ENCODE measurements at places on chromosomes 5 and 9.

GRCh38 chr5:56450766-56451165, 217.6 kb upstream of the ANKRD55 start:
- DNase-seq = no peak

- peak; percentile 44 for DNase-seq
Observed at GRCh38 chr5:140113180-140113698, 670 bp upstream of the PURA start.

DNA sequence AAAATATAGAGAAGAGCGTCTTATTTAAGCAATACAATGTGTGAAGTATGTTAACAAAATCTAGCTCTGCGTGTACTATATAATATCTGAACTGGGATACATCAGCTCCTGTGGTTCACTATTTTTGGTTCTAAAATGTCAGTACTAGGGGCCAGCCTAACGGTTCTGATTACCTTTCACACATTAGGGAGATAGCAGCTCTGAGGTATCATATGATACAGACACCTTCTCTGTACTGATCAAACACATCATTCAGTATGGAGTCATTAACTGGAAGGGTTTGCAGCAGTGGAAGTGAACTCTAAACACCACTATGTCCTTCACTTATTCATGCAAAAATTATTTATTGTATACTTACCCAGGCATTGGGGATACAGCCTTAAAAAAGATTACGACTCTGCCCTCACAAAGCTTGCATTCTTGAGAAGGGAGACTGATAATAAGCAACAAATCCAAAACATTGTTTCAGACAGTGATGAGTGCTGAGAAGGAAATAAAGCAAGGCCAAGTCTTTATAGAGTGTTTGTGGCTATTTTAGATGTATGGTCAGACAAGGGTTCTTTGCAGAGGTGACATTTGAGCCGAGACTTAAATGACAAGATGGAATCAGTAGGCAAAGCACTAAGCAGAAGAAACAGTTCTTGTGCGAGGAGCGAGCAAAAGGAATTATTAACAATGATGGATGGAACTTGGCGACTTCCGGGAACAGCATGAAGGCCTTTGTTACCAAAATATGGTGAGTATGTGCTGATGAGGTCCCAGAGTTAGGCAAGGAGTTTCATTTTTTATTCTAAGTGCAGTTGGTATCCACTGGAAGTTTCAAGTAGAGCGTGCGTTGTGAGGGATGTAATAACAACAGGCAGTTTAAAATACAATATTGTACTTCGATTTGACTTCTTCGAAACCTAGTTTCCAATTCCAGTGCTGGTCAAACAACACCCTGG, 1.8 kb upstream of the LNPEP start:
- no peak for DNase-seq

GRCh38 chr5:14166437-14166836, 23.3 kb downstream of the TRIO start:
- no peak for DNase-seq

DNA sequence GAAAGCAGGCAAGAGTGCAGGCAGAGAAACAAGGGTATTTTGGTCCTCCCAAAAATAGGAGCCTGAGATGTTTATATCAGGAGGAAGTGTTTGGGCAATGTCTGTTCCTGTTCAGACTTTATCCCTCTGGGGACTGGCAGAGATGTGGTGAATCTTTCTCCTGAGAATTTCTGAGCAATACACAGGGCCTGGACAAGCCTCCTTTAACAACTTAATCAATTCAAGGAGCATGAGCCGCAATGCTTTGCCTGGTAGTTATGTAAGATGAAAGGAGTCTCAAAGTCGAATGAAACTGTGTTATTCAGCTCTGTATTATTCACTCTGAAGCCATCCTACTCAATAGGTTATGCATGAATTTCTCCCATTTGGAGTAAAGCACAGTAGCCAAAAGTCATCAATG, 365.6 kb downstream of the MAN2A1 start:
- DNase-seq = no peak

DNA sequence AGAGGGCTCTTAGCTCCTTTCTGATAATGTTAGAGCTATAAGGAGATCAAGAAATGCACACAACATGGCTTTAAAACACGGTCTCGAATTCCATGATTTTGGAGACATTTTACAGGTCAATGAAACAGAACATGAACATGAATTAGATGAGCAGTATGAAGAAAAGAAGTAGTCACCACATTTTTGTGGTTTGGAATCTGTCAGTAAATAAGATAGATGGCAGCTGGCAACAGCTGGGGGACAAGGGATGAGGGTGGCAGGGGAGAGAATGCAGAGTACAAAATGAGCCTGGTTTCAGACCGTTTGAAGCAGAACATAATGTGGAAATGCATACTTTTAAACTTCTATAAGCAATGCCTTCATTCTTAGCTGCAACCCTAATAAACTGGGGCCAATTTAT, 107.1 kb downstream of the OXCT1 start:
- peak; percentile 46 for DNase-seq

DNA sequence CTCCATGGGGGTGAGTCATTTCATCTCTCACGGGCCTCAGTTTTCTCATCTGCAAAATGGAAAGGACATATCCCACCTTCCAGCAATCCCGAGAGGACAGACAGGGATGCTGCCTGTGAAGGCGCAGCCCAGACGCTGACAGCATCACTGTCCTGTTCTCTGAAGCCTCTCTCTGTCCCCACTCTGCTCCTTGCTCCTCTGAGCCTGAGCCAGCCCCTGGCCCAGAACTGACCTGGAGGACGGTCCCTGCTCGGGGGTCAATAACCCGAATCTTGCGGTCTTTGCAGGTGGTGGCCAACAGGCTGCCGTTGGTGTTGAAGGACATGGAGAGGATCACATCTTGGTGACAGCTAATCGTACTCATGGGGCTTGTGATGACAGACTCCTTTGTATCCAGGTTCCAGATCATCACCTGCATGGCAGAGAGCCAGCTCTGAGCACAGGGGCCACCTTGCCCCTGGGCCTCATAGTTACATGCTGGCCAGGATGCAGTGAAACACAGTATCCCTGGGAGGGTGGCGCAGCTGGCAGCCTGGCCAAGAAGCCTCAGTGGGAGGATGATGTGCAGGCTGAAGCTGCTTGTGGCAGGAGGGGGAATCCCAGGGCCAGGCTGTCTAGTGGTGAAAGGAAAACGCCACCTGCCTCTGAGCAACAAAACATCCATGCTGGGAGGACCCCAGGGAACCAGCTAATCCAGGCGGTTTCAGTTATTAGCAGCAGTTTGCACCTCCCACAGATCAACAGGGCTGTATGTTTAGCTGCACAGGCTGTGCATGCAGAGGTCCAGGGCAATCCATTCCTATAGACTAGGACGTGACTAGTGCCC, 14.0 kb upstream of the TRIM14 start:
- DNase-seq = no peak

DNA sequence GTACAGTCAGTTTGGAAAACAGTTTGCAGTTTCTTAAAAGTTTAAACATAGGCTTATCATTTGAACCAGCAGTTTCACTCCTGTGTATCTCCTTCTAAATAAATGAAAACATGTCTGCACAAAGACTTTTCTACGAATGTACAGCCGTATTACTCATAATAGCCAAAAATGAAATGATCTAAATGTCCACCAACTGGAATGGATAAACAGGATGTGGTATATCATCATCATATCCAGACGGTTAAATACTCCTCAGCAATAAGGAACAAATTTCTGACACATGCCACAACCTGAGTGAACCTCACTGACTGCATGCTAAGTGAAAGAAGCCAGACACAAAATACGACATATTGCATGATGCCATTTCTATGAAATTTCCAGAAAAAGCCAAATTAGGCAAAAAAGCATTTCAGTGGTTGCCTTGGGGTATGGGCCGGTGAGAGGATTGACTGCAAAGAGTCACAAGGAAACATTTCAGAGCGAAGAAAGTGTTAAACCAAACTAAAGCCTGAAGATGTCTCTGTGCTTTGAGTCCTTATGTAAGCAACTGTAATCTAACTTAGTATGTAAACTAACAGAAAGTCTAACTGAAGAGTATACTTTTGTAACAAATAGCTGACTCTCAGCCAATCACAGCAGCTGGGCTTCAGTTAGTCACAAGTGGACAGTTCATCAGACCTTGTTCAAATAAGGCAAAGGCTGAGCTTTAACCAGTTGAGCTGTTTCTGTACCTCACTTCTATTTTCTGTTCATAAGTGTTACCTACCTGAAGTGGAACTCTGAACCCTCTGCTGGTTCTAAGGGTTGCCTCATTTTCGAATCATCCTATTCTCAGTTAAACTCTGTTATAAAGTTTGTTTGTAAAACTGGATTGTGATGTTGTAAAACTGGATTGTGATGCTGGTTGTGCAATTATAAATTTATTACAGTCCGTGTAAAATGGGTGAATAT, 65.2 kb downstream of the TRIO start:
- peak; percentile 76 for DNase-seq

DNA sequence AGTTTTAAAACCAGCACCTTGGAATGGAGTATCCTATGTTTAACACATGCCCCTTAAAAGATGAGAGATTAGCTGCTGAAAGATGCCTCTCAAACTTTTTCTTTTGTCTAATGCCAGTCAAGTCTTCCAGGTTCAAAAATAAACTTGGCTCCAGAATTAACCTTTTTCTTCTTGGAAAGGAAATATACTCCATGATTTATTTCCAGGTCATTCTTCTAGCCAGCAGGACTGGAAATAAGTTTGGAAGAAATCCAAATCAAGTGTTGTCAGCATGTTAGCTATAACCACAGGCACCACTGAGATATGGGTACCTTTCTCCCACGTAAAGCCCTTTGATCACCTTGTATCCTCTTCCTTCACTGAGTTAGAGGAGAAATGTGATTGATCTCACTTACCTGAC, 56.1 kb downstream of the NLN start:
- DNase-seq = no peak

DNA sequence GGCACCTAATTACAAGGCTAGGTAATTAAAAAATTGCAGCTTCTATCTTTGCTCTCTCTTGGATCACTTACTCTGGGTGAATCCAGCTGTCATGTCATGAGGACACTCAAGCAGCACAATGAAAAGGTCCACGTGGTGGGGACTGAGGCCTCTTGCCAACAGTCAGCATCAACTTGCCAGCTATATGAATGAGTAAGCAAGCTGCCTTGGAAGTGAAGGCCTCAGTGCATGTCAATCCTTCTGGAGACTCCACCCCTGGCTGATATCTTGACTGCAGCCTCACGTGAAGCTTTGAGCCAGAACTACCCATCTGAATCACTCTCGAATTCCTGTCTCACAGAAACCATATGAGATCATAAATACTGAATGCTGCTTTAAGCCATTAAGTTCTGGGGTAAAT, 140.5 kb downstream of the SNX18 start:
- DNase-seq = peak; percentile 93

- DNase-seq = no peak
Observed at GRCh38 chr5:59591162-59591561, 302.4 kb downstream of the PDE4D start.

GRCh38 chr9:137176302-137177182, 4.7 kb upstream of the TMEM210 start:
- DNase-seq = peak; percentile 25

GRCh38 chr5:92332039-92332438, 948.9 kb upstream of the ARRDC3 start:
- no peak for DNase-seq

DNA sequence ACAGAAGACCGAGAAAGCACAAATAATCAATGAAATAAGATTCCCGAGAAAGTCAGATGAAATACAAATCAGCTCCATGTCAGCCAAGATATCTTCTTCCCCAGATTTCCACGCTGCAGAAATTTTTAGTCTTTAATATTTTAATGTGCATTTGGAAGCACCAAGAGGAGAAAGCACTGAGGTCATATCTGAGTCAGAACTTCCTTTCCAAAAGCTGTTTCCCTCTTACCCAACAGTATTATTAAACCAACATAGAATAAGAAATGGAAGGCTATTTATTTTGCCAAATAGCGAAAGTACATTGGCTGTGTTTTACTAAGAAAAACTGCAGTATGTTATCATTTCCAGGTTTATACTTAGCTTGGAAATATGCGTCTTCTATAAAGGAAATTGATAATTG, 772.1 kb upstream of the CDH9 start:
- no peak for DNase-seq

- no peak for DNase-seq
Observed at GRCh38 chr9:38622288-38622674, 1.9 kb upstream of the ANKRD18A start.

DNA sequence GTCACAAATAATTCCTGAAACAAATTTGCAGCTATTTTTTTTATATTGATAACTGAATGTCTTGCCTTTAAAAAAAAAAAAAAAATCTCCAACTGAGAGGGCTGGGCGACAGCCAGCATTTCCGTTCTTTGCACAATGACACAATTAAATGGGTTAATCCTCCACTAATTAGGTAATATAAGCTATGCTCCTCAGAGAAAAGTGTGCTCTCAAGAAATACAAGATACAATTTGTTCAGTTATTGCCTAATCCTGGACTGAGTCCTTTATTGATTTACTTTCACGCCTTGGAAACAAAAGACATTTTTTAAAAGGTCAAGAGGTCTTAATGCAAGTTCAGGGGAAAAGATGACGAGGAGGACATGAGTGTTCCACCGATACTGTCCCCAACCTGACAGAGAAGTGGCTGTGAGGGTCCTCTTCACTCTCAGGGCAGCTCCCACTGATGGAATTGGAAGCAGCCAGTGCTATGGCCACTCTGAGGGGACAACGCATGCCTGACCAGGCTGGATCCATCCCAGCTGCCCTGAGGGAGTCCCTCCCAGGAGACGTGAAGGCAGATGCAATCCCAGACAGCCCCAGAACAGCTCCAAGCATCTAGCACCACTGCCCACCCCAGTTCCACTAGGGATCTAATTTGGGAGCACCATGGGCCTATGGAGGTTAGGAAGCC, 220.7 kb downstream of the GNA14 start:
- DNase-seq = no peak
